Activated CD8-positive, alpha-beta memory T cell treated with anti-CD3 and anti-CD28 coated beads, Interleukin-2, amount 50 U/mL, for 4 hours (primary cell): ENCODE measurements at places on chromosomes 7 and 10.

GRCh38 chr10:35642793-35643114 is 658 bp upstream of the FZD8 start:
- DNase-seq: no peak

DNA sequence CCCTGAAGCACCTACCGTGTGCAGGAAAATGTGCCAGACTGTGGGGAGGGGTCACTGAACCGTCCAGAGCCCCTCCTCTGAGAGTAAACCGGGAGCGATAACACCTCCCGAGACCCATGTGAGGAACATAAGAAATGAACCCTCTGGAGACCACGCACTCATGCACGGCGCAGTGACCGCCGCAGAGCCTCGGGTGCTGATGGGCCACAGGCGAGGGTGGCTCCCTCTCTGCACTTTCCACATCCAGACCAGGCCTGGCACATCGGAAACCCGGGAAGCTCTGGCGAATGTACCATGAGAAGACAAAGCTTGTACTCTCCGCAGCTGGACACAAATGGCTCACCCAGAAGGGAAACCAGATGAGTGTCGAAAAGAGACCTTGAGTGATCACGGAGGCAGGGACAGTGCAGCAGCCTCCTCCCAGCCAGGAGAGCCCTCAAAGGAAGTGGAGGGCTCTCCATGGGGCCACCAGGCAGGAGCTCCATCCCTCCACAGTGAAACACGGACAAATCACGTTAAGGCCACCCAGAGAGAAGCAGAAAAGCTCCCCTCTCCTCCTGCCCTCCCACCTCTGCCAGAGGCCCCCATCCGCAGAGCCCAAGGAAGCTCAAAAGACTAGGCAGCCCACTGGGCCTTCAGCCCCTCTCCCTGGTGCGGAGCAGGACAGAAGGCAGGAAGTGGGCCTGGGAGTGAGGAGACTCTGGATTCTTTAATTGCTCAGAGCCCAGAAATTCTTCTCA is 178.1 kb upstream of the PPP2R2D start:
- DNase-seq: no peak

- DNase-seq: no peak
Observed at GRCh38 chr10:366186-366585, 230.9 kb downstream of the ZMYND11 start.

GRCh38 chr10:89566992-89567391 is 31.6 kb upstream of the SLC16A12 start:
- no peak for DNase-seq

DNA sequence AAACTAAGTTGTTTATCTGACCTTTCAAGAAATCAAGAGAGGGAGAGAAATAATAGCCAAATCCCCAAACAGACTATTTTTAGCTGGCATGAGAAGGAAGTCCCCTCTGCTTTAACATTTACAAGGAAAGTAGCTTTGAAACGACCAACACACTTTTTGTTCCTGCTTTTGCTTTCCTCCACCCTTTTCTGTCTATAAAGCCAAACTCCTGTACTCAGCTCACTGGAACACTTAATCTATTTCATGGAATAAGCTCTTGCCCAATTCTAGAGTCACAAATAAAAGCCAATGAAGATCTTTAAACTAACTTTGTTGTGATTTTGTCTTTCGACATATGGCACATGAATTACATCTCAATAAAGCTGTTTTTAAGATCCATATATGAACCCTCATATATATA is 86.8 kb upstream of the CCDC71L start:
- no peak for DNase-seq

DNA sequence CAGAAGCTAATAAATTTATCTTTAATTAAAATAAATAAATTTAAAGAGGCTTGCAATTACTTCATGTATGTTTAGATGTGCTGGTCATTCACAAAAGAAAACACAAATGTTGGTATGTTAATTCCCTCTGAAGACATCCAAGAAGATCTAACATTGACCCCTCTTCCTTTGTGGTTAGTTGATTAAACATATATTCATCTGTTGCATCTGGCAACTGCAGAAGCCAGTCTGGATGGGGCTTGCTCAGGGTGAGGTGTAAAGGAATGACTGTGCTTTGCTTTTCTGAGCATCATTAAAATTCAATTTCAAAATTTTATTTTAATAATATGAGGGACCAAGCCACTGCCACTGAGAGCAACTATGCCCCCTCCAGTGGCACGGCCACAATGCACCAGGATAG is 36.4 kb upstream of the FERD3L start:
- DNase-seq: no peak

DNA sequence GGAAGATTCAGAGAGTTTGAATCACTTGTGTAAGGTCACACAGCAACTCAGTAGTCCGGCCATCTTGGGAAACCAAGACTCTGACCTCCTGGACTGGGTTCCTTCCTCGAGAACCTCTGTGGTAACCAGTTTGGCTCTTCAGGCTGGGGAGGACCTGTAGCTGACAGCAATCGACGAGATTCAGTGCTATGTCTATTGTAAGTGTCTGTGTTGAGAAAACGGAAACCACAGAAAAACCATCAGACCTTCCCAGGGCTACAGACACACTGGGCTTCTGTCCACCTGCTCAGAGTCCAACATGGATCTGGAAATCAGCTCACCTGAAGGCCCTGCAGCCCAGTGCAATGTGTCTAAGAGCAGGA is 403.7 kb downstream of the RPS24 start:
- no peak for DNase-seq
